Hindlimb muscle (tissue), 1 donor: ENCODE measurements at places on chromosomes 11 and 22.

DNA sequence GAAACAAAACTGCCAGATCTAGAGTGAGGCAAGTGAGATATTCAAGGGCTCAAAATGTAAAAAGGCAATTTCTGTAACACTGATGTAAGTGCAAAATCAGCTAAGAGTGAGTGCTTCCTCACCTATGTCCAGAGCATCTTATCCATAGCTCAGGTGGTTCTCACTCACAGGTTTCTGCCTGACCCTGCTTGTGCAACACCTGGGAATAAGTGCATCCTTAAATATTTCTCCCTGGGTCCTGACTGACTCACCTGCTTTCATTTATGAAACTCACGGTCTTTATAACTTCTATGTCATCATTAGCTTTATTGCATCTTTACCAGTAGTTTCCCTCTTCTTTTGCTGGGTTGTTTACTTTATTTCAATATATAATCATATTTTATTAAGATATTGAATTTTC is 260.6 kb downstream of the CNTN5 start:
- DNase-seq = no peak

- DNase-seq = no peak
These were observed 336.8 kb downstream of the KCNA4 start for GRCh38 chr11:29679996-29680395.

- DNase-seq = peak; percentile 0
These were observed 1458.6 kb upstream of the TENM4 start for GRCh38 chr11:80899381-80899780.

GRCh38 chr11:3840004-3840869 is 522 bp downstream of the RHOG start:
- peak; percentile 53 for DNase-seq

GRCh38 chr11:34505874-34506273 is 7.7 kb downstream of the ELF5 start:
- no peak for DNase-seq

GRCh38 chr11:133134314-133135173 is 397.8 kb downstream of the OPCML start:
- DNase-seq = peak; percentile 51
